ENCODE measurements at places on chromosomes 4 and X.

- DNase-seq = no peak
Observed at GRCh38 chrX:109733613-109734083, 591 bp upstream of the ACSL4 start.

DNA sequence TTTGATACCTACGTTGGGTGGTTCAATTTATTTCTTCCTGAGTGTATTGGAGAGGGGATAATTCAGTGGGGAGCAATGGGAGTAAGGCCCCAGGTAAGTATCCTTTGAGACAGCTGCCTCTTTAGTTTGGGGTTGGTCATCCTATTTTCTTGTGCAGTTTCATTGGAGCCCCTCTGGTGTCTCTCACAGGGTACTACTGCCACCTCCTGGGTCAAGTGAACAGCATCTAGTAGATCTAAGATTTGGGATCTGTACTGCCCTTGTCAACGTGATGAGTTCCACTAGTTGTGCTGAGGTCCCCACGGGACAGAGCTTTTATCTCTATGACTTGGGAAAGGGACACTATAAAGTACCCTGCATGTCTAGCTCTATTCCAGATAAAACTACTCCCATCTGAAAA is 80.6 kb downstream of the PBDC1 start:
- peak; percentile 33 for DNase-seq

- DNase-seq = no peak
Observed at GRCh38 chrX:109534933-109535332, 1.7 kb upstream of the NXT2 start.

- DNase-seq = no peak
Observed at GRCh38 chrX:137297167-137297566, 263.4 kb upstream of the GPR101 start.

GRCh38 chr4:123776267-123776666 is 379.7 kb downstream of the SPRY1 start:
- peak; percentile 9 for DNase-seq

DNA sequence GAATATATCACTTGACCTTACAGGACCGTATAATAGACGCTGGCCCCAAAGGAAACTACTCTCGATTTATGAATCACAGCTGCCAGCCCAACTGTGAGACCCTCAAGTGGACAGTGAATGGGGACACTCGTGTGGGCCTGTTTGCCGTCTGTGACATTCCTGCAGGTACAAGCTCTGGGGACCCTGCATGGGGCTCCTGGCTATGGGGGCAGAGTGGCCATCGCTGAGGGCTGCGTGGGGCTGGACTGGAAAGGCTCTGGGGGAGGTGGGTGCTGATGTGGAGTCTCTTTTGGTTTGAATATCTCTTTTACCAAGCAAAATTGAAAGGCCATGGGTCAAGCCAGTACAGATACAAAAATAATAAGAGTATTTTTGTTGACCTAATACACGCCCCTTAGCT is 33.9 kb downstream of the NELFA start:
- DNase-seq = no peak

DNA sequence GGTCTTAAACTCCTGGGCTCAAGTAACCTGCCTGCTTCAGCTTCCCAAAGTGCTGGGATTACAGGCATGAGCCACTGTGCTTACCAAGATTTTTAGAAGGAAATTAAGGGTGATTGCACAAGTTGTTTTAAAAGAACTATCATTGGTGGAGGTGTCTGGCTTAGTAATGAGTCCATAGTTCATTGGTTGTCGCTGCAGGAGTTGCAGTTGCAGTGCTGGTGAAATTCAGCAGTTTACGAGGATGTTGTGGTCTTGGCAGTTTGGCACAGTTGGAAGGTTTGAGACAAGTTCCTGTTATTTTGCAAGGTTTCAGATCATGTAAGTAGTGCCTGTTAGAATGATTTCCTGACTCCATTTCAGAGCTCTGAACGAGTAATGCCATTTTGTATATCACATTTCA is 48.1 kb downstream of the RAB40AL start:
- no peak for DNase-seq

DNA sequence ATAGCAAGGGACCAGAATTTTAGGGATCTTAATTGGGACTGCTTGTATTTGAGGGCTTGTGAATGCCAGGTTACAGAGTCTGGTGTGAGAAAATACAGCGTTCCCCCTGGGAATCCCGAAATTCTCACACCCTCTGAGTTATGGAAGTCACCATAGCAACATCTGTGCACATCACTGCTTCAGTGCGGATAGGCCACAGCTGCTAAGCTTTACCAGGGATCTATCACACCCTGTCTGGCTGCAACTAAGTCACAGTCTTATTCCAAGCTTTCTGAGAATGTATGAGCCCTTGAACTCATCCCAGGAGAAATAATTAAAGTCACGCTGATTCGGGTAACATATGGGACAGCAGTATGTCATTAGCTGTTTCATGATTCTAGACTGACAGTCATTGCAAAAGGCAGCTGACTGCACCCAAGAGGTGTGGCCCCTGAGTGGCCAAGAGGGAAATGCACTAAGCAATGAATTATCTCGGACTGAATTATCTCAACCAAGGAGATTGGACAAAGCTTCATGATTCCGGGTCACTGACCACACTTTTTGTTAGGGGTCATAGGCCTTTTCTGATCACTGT is 46.7 kb upstream of the BTC start:
- DNase-seq = no peak

DNA sequence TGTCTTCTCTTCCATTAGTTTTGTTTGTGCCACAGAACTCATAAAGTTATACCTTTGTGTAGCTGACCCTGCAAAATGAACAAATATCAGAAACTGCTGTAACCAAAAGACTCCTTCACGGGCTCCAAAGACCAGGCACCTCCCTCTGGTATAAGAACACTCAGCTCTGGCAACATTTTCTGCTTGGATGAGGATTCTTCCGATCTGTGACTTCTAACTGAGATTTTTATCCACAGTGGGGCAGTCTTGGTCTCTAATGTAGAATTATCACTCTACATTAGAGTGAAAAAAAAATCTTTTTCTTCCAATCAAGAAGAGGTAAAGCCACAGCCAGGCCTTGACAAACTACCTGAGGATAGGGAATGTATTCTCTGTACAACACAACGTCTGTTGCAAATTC is 38.5 kb upstream of the PRSS48 start:
- DNase-seq = no peak

- no peak for DNase-seq
Observed at GRCh38 chr4:86549163-86549788, 44.8 kb upstream of the PTPN13 start.

DNA sequence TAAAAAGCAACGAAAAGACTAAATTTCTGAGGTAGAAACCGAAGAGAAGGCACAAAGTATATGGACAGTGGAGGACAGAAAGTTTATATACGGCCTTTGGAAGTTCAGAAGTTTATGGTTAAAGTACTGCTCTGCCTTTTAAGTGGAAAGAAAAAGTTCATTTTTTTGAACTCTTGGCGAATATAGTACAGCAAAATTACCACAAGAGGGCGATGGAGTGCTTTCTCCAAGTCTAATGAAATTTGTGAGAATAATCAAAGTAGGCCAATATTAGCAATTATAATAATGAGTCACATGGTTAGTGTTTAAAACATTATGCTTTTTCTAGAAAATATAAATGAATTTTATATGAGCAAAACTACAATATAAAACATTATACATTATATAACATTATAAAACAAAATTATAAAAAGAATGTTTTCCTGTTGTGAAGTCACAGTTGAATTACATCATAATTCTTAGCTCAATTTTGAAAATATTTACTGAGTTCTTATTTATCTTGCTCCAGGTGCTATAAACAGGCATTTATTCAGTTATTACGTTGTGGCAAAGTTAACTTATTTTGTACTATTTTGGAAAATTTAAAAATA is 136.2 kb upstream of the BMPR1B start:
- peak; percentile 2 for DNase-seq

- DNase-seq = no peak
Observed at GRCh38 chrX:122641826-122642225, 542.3 kb upstream of the GRIA3 start.

- no peak for DNase-seq
Observed at GRCh38 chrX:18961686-18962085, 22.2 kb downstream of the PHKA2 start.

DNA sequence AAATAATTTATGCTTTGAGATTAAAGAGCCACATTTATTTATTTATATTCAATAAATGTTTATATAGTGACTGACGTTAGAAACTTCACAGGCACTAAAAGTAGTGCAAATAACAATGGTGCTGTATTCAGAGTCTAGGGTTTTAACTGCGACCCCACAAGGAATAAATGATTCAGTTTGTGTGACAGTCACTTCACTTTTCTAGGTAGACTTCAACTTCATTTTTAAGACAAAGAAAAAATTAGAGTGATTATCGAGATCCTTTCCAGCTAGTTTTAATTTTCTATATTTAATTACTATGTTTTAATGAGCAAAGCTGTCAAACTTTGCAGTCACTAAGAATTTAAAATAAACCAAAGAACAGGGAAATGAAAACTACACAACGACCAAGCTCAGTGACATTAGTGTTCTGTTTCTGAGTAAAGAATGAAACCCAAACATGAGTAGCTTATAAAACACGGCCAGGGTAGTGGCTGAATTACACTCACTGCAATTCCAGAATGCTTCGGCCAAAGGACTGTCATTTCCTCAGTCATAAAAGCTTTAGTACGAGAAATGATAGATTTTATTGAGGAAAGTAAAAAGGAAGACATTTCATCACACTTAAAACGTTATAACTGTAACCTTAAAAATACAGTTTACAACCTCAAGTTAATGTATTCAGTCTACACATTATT is 38.6 kb downstream of the ADGRA3 start:
- DNase-seq = no peak

GRCh38 chr4:153542834-153543233 is 76.7 kb downstream of the TMEM131L start:
- no peak for DNase-seq

GRCh38 chrX:103002576-103002975 is 61.4 kb downstream of the BEX1 start:
- DNase-seq = no peak

DNA sequence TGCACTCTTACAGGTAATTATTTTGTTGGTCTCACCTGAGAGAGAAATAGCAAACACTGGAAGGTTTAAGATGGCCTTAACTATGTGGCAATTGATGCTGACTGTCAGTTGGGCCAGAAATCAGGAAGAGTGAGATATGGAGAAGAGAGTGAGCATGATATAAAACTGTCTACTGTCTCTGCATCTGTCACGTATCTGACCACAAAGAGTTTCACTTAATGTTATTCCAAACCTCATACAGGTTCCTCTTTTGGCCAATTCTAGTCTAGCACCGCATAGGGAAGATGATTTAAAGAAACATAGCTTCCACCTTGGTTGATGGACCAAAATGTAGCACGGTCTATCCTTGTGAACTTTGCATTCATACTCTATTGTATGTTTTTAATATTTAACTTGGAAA is 381.0 kb upstream of the BOD1L1 start:
- DNase-seq = peak; percentile 0

- no peak for DNase-seq
Observed at GRCh38 chr4:156972379-156973015, 898 bp upstream of the PDGFC start.

DNA sequence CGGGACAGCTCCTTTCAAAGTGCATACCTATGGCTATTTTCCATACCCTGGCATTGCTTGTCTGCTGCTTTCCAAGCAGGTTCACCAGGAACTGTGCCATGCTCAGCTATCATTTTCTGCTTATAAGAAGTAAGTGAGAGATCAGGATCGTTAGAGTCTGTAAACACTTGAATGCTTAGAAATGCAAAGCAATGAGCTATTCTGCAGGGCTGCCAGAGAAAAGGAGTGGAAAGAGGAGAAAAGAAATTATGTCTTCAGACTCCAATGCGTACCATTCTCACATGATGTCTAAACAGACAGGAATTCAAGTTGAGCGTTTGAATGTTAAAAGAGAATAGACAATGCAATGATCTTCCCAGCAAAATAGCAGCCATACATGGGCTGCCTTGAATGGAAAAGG is 245.5 kb upstream of the SLC7A11 start:
- DNase-seq = no peak

- DNase-seq = no peak
Observed at GRCh38 chr4:52098618-52099017, 47.5 kb downstream of the SPATA18 start.

DNA sequence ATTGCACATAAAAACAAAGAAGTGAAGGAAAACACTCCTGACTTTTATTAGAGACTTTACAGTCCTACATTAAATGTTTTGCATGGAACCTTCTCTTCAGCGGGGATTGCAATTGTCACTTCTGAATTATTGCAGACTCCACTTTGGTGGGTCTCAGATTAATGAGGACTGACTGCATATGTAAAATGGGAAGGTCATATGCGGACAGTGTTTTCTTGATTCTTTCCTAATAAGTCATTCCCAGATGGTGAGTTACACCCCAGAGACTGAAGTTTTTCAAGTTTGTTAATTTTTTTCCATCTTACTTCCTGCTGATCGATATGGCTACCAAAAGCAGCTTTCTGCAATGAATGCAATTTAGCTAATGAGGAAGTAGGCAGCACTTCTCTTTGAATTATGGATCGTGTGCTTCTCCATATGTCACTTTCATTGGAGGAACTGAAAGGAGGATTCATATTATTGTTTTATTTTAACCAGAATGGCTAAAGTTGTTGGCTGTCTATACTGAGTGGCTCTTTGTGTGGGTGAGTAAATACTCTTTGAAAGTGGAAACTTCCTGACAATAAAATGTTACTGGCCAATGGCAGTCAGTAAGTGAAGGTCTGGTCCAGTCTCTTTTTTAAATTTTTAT is 119.3 kb upstream of the CLNK start:
- DNase-seq = no peak

DNA sequence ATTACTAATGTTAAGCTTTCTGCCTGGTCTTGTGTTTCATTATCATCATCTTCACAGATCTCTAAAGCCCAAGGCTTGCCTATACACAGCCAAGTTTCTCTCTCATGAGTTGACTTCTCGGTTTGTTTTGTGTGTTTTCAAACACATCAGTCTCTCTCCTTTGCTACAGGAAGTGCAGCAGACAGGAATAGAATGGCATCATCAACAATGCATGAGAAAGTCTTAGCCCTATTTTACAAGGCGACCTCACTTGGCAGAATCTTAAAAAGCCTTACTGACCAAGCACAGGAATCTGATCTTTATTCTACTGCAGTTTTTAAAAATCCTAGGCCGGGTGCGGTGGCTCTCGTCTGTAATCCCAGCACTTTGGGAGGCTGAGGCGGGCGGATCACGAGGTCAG is 36.8 kb downstream of the CC2D2A start:
- no peak for DNase-seq

GRCh38 chr4:1244081-1244977 is 4.6 kb downstream of the CTBP1 start:
- DNase-seq = no peak

- no peak for DNase-seq
Observed at GRCh38 chr4:82510216-82510615, 51.6 kb downstream of the TMEM150C start.

DNA sequence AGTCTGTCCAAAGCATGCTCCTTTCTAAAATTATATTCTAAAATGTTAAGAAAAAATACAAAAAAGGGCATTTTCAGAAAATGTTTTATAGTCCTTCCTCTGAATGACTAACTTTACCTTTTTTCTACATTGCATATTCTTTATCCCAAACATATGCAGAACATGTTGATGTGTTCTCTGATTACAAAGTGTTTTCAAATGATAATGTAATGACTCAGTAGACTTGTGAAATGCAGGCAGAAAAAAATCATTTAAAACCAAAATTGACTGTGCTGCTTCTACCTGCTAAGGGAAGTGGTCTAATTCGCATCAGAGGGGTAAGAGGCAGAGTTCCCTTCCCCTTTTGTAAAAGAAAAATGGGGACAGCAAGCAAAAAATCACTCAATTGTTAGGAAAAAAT is 22.7 kb upstream of the YTHDC1 start:
- no peak for DNase-seq
